ENCODE measurements at places on chromosomes 12 and 14. TPM values are rescaled to one million over a fixed set of nuclear protein-coding genes. Genes with fewer than 3 reads are reported as not detected.

- no peak overlapping the region for H3K4me3 ChIP-seq
- DNase-seq = no peak
- H3K27ac ChIP-seq = no peak overlapping the region
- H3K36me3 ChIP-seq = no peaks in the 10 kb centered on the region
- no peaks in the 10 kb centered on the region for H3K27me3 ChIP-seq
- no peaks in the 10 kb centered on the region for H3K4me1 ChIP-seq
Observed at GRCh38 chr12:121089813-121090430, 42.8 kb upstream of the P2RX7 start.

DNA sequence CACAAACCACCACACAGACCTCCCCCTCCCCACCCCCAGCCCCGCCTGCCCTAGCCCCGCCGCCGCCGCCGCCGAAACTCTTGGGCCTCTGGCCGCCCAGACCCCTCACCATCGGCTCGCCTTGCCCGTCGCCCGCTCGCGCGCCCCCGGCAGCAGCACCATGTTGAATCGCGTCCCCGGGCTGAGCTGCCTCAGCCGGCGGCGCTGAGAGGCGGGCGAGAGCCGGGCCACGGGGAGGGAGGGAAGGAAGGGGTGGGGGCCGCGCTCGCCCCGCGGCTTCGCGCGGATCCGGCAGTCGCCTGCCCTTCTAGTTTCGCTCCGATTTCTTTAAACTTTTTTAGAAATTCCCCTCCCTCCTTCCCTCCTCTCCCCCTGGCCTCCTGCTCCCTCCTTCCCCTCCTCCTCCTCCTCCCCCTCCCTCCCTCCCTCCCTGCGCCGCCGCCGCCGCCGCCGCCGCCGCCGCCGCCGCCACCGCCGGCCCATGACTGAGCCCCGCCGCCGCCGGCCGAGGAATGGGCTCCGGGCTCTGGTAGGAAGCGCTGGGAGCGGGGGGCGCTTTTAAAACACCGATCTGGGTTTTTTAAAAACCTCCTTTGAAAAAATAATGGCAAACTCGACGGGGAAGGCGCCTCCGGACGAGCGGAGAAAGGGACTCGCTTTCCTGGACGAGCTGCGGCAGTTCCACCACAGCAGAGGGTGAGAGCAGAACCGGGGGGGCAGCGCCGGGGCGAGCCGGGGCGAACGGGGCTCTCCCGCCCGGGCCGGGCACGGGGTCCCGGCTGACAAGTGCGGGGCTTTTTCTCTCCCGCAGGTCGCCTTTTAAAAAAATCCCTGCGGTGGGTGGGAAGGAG is at the start of gene ARID2:
TSS of gene ARID2 (plus strand) at position 474 of the 851 bp plus-strand sequence. CDS start at position 605, 131 bp downstream.
- H3K4me1 ChIP-seq = peaks cover 5% of the 10 kb centered on the region
- H3K4me3 ChIP-seq = peak within 1 kb of the TSS; percentile 98
- no peaks in the 10 kb centered on the region for H3K27me3 ChIP-seq
- H3K36me3 ChIP-seq = no peaks in the 10 kb centered on the region

DNA sequence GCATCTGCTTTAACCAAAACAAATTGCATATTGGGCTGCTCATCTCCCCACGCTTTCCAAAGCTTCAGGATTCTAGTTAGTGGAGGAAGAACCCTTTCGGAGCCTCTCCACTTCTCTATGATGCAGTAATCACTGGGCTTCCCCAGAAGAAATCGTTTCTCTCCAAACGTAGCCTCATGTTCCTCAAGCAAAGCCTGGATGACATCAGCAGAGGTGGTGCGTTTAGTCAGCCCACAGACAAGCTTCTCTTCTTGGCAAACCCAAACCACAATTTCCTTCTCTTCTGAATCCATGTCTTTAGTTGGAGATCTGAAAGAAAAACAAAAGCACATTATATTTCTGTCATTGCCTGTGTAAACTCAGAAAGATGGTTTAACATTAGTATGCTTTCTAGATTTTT is 30.6 kb downstream of the RASSF9 start:
- no peak for DNase-seq
- no peak overlapping the region for H3K27ac ChIP-seq
- no peaks in the 10 kb centered on the region for H3K4me1 ChIP-seq
- H3K36me3 ChIP-seq = no peaks in the 10 kb centered on the region

- H3K4me3 ChIP-seq = no peak overlapping the region
- H3K27ac ChIP-seq = no peak overlapping the region
- no peaks in the 10 kb centered on the region for H3K27me3 ChIP-seq
- H3K4me1 ChIP-seq = no peaks in the 10 kb centered on the region
Observed at GRCh38 chr14:50600849-50601248, 40.9 kb downstream of the ATL1 start.

GRCh38 chr14:45526715-45527549 is 273.9 kb upstream of the MIS18BP1 start:
- H3K27me3 ChIP-seq = no peaks in the 10 kb centered on the region
- H3K36me3 ChIP-seq = no peaks in the 10 kb centered on the region
- H3K4me1 ChIP-seq = no peaks in the 10 kb centered on the region
- H3K4me3 ChIP-seq = no peak overlapping the region
- peak; percentile 24 for DNase-seq

DNA sequence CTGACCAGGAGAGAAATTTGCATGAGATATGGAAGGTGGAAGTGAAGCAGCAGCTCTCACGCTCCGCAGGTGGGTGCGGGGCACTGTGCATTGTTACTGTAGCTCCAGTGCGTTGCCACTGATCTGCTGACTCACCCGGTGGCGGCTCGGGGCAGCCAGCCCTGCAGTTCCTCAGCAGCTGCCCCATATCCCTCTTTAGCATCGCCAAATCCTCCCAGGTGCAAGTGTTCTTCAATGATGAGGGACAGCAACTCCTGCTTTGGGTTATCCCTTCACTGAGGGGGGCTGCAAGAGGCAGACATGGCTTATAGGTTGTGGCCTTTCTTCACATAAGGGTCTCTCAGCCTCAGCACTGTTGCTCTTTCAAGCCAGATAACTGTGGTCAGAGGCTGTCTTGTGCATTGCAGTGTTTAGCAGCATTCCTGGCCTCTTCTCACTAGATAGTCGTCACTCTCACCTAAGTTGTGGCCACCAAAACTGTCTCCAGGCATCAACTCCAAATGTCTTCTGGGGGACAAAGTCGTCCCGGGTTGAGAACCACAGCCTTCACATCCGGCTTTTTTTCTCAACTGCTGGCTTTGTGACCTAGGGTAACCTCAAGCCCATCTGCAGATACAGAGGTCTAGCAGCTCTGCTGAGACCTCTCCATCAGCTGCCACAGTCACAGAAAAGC is 180.8 kb downstream of the EFCAB11 start:
- no peak overlapping the region for H3K27ac ChIP-seq
- H3K36me3 ChIP-seq = no peaks in the 10 kb centered on the region
- DNase-seq = no peak

DNA sequence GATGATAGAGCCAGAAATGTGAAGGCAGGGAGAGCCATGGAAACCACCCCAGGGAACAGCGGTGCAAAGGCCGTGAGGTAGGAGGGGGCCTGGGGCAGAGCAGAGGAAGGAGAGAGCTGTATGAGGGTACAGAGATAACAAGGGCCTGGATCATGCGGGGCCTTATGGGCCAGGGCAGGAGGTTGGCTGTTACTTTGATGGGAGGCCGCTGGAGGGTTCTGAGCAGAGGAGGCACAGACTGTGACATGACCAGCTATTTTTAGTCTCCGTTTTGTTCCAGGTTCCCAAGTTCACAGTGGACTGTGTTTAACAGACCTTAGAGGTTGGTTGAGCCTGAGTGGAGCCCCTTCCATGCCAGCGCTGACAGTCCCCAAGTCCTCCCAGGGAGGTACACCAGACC is 118.6 kb downstream of the GCH1 start:
- no peak for DNase-seq
- H3K4me3 ChIP-seq = no peak overlapping the region
- H3K27me3 ChIP-seq = no peaks in the 10 kb centered on the region
- H3K36me3 ChIP-seq = no peaks in the 10 kb centered on the region
- H3K4me1 ChIP-seq = peaks cover 15% of the 10 kb centered on the region

- no peaks in the 10 kb centered on the region for H3K4me1 ChIP-seq
- no peaks in the 10 kb centered on the region for H3K27me3 ChIP-seq
- H3K4me3 ChIP-seq = no peak overlapping the region
- H3K36me3 ChIP-seq = no peaks in the 10 kb centered on the region
- H3K27ac ChIP-seq = no peak overlapping the region
- peak; percentile 41 for DNase-seq
Observed at GRCh38 chr14:65421201-65421981, 8.9 kb downstream of the FUT8 start.

Gene HHIPL1
- total RNA-seq = 0.88 TPM

Gene GLIPR1L1
- not detected for total RNA-seq

Gene CCDC197
- total RNA-seq = not detected

Gene RERG
- 44.7 TPM for total RNA-seq

Gene DEGS2
- 28.7 TPM for total RNA-seq

Gene DEPDC4
- 1.4 TPM for total RNA-seq

Gene KIF21A
- total RNA-seq = 25.7 TPM

Gene DNAJC22
- total RNA-seq = 16.2 TPM

Gene ATP6V1D
- total RNA-seq = 91.5 TPM
